ENCODE measurements at places on chromosomes 5 and 9. TPM values are rescaled to one million over a fixed set of nuclear protein-coding genes. Genes with fewer than 3 reads are reported as not detected.

GRCh38 chr5:168528521-168529373 is at the start of gene FBLL1:
TSS of gene FBLL1 (plus strand) at chr5:168529305. CDS start at chr5:168529505, 200 bp downstream.
- H3K4me1 ChIP-seq, result peaks cover 11% of the 10 kb centered on the region
- H3K4me3 ChIP-seq, result peak within 1 kb of the TSS; percentile 84
- H3K36me3 ChIP-seq, result peaks cover 4% of the 10 kb centered on the region
- no peak within 1 kb of the TSS for H3K27ac ChIP-seq
- peak; percentile 58 for DNase-seq

The WNT8A gene
- total RNA-seq, result 0.69 TPM

- no peak overlapping the region for H3K4me3 ChIP-seq
- no peak overlapping the region for H3K27ac ChIP-seq
- DNase-seq, result peak; percentile 1
- H3K27me3 ChIP-seq, result peaks cover 7% of the 10 kb centered on the region
- no peaks in the 10 kb centered on the region for H3K4me1 ChIP-seq
These were observed 79.1 kb downstream of the MRPL36 start for GRCh38 chr5:1720396-1721110.

DNA sequence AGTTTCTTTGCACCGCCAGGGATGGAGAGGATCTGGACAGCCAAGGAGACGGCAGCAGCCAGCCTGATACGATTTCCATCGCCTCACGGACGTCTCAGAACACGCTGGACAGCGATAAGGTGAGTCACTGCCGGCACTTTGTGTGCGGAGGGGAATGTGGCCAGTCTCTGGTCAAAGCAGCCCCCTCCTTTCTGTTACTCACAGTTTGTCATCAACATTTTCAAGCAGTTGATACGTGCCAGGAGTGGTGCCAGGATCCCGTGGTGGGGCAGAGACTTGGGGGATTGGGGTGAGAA is 175.1 kb upstream of the OTULINL start:
- H3K4me3 ChIP-seq, result no peak overlapping the region
- peaks cover 59% of the 10 kb centered on the region for H3K36me3 ChIP-seq
- H3K27me3 ChIP-seq, result peaks cover 15% of the 10 kb centered on the region
- H3K4me1 ChIP-seq, result no peaks in the 10 kb centered on the region
- DNase-seq, result no peak

DNA sequence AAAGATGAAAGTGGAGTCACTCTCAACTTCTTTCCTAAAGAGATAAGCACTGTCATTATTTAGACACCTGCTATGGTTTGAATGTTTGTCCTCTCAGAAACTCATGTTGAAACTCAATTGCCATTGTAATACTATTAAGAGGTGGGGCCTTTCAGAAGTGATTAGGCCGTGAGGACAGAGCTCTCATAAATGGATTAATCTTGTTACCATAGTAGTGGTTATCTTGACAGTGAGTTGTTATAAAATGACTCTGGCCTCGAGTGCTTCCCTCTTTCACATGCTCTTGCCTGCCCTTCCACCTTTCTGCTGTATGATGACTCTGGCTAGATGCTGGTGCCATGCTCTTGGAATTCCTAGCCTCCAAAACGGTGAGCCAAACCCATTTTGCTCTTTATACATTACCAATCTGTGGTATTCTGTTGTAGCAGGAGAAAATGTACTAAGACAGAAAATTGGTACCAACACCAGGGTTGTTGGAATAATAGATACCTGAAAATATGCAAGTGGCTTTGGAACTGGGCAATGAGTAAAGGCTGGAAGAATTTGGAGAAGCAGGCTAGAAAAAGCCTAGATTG is 38.0 kb downstream of the GDA start:
- no peaks in the 10 kb centered on the region for H3K36me3 ChIP-seq
- no peak overlapping the region for H3K4me3 ChIP-seq
- DNase-seq, result no peak
- H3K27ac ChIP-seq, result no peak overlapping the region
- H3K4me1 ChIP-seq, result no peaks in the 10 kb centered on the region
- H3K27me3 ChIP-seq, result no peaks in the 10 kb centered on the region

GRCh38 chr5:37808945-37809344 is 30.9 kb downstream of the GDNF start:
- no peaks in the 10 kb centered on the region for H3K27me3 ChIP-seq
- no peak for DNase-seq
- H3K27ac ChIP-seq, result no peak overlapping the region
- H3K4me1 ChIP-seq, result peaks cover 6% of the 10 kb centered on the region
- no peak overlapping the region for H3K4me3 ChIP-seq

The SIGMAR1 gene
- 25.9 TPM for total RNA-seq

DNA sequence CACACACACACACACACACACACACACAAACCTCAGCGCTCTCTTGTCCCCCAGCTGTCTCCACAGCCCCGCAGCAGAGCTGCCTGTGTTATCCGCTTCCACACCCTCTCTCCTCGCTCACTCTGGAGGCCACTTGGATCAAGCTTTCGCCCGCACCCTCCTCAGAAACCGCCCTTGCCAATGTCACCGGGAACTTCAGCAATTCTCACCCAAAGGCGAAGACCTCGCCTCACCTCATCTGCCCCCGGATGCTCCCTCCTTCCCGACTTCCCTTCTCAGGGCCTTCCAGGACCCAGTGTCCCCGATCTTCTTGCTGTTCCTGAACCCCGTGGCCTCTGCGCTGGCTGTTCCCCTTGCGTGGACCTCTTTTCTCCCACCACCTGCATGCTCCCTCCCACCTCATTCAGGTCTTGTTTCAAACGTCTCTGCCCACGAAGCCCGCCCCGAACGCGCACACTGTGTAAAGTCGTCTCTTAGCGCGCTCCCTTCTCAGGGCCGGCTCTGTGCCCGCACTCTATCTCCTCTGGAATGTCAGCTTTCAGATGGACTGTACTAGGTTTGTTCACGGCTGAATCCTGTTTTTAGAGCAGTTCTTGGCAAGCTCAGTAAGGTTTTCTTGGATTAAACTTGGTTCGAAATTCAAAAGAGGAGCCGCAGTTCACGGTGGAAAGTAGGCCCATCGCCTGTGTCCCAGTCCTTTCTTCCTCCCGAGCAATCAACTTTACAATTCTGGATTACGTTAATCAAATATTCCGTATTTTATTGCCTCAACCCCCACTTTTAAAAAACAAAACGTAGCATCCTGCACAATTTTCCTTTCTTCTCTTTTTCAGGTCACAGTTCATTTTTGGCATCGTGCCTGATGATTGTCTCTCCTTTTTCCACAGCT is 1.0 kb upstream of the TRIM7 start:
- no peak for DNase-seq
- H3K27ac ChIP-seq, result peak overlapping the region; percentile 93
- H3K27me3 ChIP-seq, result peaks cover 37% of the 10 kb centered on the region
- peak overlapping the region; percentile 97 for H3K4me3 ChIP-seq
- H3K36me3 ChIP-seq, result peaks cover 21% of the 10 kb centered on the region

The MCTP1 gene
- 2.2 TPM for total RNA-seq

DNA sequence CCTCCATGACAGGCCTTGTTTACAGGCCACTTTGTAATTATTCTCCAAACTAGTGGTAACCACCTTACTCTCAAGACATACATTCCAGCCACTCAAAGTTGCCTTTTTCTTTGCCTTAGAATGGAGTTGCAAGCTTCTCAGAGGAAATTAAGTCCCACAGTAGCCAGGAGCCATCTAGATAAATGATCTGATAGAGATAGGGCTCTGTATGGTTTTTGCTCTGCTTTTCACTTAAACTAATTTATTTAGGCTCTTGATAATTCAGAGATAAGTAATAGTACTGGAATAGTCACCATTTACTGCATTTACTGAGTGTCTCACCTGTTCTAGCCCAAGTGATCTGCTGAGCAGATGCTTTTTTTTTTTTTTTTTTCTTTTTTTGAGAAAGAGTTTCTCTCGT is 7.5 kb downstream of the LARP1 start:
- peaks cover 43% of the 10 kb centered on the region for H3K4me1 ChIP-seq
- H3K27ac ChIP-seq, result no peak overlapping the region
- H3K27me3 ChIP-seq, result peaks cover 5% of the 10 kb centered on the region
- no peak overlapping the region for H3K4me3 ChIP-seq
- peaks cover 3% of the 10 kb centered on the region for H3K36me3 ChIP-seq

DNA sequence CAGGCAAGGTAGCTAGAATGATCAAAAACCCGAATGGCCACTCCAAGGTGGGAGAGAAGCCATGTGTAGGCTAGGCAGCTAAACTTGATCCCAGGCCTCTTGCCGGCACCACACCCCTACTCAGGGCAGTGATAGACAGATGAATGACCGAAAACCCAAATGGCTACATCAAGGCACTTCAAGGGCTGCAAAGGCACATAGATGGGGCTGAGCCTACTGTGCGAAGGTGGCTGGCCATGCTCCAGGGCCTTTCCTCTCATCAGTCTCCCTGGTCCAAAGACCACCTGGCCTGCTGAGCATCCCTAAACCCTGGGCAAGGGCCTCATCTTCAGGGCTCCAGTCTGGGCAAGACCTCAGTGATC is 3.7 kb upstream of the TIFAB start:
- no peak overlapping the region for H3K4me3 ChIP-seq
- DNase-seq, result no peak
- H3K27ac ChIP-seq, result no peak overlapping the region
- no peaks in the 10 kb centered on the region for H3K36me3 ChIP-seq

The PFN3 gene
- not detected for total RNA-seq

- no peaks in the 10 kb centered on the region for H3K27me3 ChIP-seq
- no peak overlapping the region for H3K27ac ChIP-seq
- H3K4me3 ChIP-seq, result no peak overlapping the region
- DNase-seq, result no peak
- H3K36me3 ChIP-seq, result no peaks in the 10 kb centered on the region
- no peaks in the 10 kb centered on the region for H3K4me1 ChIP-seq
These were observed 8.2 kb upstream of the OR13D1 start for GRCh38 chr9:104686081-104686480.

GRCh38 chr9:97570899-97571298 is 62.3 kb downstream of the TSTD2 start:
- no peaks in the 10 kb centered on the region for H3K36me3 ChIP-seq
- no peak overlapping the region for H3K27ac ChIP-seq
- H3K4me3 ChIP-seq, result no peak overlapping the region
- H3K27me3 ChIP-seq, result peaks cover 1% of the 10 kb centered on the region
- H3K4me1 ChIP-seq, result no peaks in the 10 kb centered on the region

The APBA1 gene
- 8.4 TPM for total RNA-seq

The GABBR2 gene
- total RNA-seq, result 0.46 TPM

GRCh38 chr9:137069508-137070091 is 757 bp downstream of the SAPCD2 start:
- DNase-seq, result peak; percentile 38
- H3K27me3 ChIP-seq, result peaks cover 17% of the 10 kb centered on the region
- no peaks in the 10 kb centered on the region for H3K36me3 ChIP-seq

The CDKN2B gene
- total RNA-seq, result 1.8 TPM

DNA sequence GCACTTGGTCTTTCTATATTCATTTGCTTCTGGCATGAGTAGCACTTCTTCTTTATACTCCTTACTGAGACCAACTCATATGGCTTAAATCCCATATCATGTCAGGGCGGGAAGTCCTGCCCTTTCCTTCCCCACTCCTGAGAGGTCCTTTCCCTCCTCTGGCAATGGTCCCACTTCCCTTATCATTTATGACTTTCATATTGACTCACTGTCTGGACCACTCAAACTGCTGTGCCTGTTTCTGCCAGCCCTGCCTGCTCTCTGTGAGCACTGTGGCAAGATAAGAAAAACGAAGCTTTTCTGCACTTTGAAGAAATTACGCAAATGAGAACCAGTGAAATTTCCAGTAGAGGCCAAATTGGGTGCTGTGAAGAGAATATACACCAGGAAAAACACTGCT is 58.1 kb downstream of the ZNF474 start:
- no peaks in the 10 kb centered on the region for H3K27me3 ChIP-seq
- H3K4me3 ChIP-seq, result no peak overlapping the region
- H3K36me3 ChIP-seq, result no peaks in the 10 kb centered on the region
- H3K4me1 ChIP-seq, result peaks cover 17% of the 10 kb centered on the region
- DNase-seq, result no peak

The CORO2A gene
- total RNA-seq, result 5.5 TPM

DNA sequence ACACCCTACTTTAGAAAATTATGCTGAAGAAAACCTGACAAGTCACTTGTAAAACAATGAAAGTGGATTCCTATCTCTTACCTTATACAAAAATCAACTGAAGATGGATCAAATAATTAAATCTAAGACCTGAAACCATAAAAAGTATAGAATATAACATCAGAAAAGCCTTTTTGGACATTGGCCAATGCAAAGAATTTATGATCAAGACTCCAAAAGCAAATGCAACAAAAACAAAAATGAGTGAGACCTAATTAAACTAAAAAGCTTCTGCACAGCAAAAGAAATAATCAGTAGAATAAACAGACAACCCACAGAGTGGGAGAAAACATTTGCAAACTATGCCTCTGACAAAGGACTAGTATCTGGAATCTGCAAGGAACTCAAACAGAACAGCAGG is 303.0 kb upstream of the CDH9 start:
- no peaks in the 10 kb centered on the region for H3K27me3 ChIP-seq
- no peak for DNase-seq
- no peak overlapping the region for H3K27ac ChIP-seq
- no peaks in the 10 kb centered on the region for H3K4me1 ChIP-seq
- no peaks in the 10 kb centered on the region for H3K36me3 ChIP-seq
- no peak overlapping the region for H3K4me3 ChIP-seq

The CFAP90 gene
- total RNA-seq, result not detected

DNA sequence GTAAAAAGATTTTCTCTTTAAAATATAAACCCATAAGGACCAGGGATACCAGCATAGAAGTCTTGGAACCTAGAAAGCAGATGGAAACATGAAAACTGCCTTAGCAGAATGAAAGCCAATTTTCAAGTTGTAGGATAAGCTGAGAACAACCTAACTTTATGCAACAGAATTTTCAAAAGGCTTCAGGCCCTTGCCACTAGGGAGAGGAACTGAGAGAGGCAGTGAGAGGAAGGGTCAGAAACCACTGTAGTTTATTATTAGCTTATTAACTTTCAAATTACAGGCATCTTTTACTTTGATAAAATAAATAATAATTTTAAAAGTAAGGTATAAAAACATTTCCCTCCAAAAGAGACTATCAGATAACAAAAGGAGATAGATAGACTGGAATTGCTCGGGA is 33.4 kb downstream of the FAM81B start:
- no peaks in the 10 kb centered on the region for H3K36me3 ChIP-seq

GRCh38 chr9:127690735-127691134 is 16.1 kb upstream of the CFAP157 start:
- H3K27me3 ChIP-seq, result peaks cover 12% of the 10 kb centered on the region
- peak overlapping the region; percentile 65 for H3K4me3 ChIP-seq
- H3K4me1 ChIP-seq, result peaks cover 3% of the 10 kb centered on the region

GRCh38 chr9:6226696-6227095 is 11.1 kb downstream of the IL33 start:
- H3K36me3 ChIP-seq, result no peaks in the 10 kb centered on the region
- peaks cover 7% of the 10 kb centered on the region for H3K4me1 ChIP-seq
- no peak for DNase-seq
- H3K27ac ChIP-seq, result no peak overlapping the region

All from endothelial cell (in vitro differentiated cells).